Activated CD4-positive, alpha-beta T cell treated with anti-CD3 and anti-CD28 coated beads, Interleukin-2, amount 10 ng/mL, durations not matched to agents 24 days and 14 days (primary cell): ENCODE measurements at places on chromosomes 3 and 15. TPM values are rescaled to one million over a fixed set of nuclear protein-coding genes. Genes with fewer than 3 reads are reported as not detected.

CERS3 gene
- 0.21 and 0.40 TPM in 2 replicates for total RNA-seq

ITPKA gene
- total RNA-seq: 3.3 and 3.8 TPM in 2 replicates

COL6A5 gene
- total RNA-seq: not detected in 2 replicates

TNFSF10 gene
- 71.5 and 77.5 TPM in 2 replicates for total RNA-seq

CPLX3 gene
- 0.09 TPM in 2 replicates for total RNA-seq

PSTPIP1 gene
- 182 and 186 TPM in 2 replicates for total RNA-seq

RTP2 gene
- not detected in 2 replicates for total RNA-seq

VGLL4 gene
- 43.4 and 44.0 TPM in 2 replicates for total RNA-seq

NMB gene
- total RNA-seq: 2.8 and 3.7 TPM in 2 replicates

EEFSEC gene
- 19.2 and 21.3 TPM in 2 replicates for total RNA-seq

PP2D1 gene
- total RNA-seq: not detected in 2 replicates

NR2E3 gene
- not detected in 2 replicates for total RNA-seq

MESP2 gene
- total RNA-seq: 0.24 TPM in 1 of 2 replicates, not detected in the other

WDR5B gene
- total RNA-seq: 4.8 and 4.9 TPM in 2 replicates

FAM227B gene
- total RNA-seq: 2.1 and 2.7 TPM in 2 replicates
